ENCODE measurements at places on chromosomes 2 and 18.

DNA sequence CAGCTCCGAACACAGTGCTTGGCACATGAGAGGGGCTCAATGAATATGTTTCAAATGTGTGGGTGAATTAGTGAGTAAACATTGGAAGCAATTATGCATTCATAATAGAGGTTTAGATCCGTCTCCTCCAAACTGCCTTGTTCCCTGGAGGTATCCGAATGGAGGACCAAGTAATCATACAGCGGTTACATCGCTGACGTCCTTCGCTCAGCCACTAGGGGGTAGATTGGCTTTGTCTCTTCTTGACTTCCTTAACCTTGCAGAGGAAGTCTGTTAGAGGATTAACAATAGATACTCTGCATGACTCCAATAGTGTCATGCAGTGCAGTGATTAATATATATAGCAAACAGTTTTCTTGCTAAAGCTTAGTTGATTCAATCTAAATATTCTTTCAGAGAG, 517.0 kb downstream of the PTPRM start:
- no peak for DNase-seq

DNA sequence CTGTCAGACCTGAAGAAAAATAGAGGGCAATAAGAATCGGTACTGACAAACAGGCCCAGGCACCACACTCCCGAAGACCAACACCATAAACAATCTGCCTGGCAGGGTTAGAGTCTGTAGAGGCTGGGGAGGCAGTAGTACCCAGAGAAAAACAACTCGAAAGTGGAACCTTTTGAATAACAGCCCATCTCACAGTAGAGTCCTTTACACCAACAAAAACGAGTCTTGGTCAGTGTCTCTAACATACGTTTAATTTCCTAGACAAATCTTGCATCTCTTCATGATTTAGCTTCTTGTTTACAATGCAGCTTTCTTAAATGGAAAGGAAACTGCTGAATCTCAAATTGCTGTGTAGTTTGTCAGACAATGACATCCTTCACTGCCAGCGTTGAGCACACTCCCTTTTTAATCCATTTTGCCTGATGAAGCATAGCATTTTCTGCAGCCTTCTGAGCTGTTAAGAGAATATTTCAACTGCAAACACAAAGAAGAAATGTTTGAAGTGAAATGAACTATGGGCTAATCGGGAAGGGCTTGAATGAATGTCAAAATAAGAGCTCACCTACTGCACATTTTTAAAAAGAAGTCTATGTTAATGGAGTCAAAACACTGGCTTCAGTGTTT, 73.1 kb upstream of the DSG1 start:
- DNase-seq = no peak

DNA sequence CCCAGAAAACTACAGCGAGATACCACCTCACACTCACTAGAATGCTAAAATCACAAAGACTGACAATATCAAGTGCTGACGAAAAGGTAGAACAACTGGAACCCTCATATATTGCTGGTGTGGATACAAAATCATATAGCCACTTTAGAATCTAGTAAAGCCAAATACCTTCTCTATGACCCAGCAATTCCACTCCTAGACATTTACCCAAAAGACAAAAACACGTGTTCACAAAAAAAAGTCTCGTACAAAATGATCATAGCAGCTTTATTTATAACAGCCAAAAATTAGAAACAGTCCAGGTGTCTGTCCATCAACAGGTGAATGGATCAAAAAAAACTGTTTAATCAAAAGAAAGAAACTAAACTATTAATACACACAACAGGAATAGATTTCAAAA, 126.6 kb downstream of the ZFP36L2 start:
- no peak for DNase-seq

DNA sequence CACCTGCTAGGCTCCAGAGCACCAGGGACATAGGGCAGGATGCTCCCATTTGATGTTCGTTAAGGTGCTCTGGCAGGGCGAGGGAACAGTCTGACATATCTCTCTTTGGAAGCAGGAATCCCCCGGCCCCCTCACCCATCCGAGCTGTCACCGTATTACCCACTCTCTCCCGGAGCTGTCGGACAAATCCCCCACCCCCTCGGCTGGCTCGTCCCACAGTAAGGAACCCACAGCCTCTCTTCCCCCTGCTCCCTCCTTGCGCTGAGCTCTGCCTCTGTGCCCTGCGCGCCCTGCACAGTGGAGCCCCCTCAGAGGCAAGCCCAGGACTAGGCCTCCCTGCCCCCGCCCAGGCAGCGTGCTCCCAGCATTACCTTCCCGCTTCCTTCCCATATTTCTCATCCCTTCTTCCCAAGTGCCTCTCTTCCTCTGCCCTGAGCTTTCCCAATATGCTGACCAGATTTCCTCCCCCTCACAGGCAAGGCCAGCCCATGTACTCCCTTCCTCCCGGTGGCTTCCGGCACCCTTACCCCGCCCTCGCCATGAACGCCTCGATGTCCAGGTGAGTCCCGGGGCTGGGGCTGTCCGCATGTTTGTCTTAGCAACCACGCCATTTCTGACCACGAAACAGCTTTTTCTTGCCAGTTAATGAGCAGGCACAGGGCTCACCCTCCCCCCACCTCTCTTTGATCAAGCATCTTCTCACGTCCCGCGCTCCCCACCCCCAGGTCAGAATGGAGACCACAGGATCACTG, 23.8 kb downstream of the TGOLN2 start:
- DNase-seq = no peak

- DNase-seq = no peak
Measured at GRCh38 chr18:55543130-55543704, 44.8 kb downstream of the TCF4 start.

DNA sequence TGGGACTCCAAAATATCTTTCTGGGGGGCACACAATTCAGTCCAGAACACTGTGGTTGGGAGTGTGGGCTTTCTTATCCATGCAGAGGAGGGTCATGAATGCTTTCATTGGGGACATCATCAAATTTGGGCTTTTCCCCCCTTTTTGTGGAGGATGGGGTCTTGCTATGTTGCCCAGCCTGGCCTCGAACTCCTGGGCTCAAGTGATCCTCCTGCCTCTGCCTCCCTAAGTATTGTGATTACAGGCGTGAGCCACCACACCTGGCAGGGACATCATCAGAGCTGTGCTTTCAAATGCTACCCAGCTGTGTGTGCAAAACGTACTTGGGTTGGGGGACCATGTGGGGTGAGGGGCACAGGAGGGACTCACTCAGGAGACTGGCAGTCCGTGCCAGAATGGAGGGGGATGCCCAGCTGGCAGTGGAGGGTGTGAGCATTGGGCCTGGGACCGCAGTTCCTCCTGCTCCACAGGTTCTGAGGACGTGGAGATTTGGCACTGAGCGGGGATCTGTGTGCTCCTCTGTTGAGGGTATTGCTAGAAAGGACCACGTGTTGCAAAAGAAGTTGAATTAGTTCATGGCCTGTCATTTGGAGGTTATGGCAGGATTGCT, 24.4 kb downstream of the EMILIN2 start:
- DNase-seq = no peak

GRCh38 chr2:27377618-27378095, 2.9 kb downstream of the ZNF513 start:
- DNase-seq = no peak

DNA sequence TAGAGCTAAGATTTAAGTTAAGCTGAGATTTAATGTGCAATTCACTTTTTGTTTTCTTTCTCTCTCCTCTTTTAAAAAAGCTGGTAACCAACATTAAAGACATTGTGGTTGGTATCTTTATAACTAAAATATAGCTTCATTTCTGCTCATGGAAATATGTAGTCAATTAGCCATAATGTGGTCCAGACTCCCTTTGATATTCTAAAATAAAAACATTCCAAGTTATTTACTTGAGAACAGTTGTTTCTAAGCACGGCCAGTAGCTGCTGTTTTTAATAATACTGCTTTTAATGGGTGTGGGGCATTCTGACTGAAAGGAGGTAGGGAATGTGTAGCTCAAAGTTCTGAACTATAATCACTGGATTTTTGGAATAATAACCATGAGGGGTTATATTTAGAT, 183.3 kb upstream of the FBXO11 start:
- DNase-seq = no peak

DNA sequence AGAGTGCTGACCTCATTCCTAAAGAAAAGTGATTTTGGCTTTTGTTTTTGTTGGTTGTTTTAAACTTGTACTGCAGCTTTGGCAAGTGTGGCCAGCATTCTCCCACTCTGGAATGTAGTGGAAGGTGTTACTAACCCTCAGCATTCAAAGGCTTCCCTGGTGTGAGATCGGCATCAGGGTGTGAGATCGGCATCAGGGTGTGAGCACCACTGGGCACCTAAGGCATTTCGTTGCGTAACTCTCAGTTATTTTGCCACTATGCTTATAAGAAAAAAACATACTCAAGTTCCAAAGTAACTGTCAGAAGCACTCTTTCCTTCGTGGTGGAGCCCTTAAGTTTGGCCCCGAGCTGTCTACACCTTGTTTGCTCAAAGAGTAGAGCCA, 1.7 kb downstream of the CYBRD1 start:
- no peak for DNase-seq

DNA sequence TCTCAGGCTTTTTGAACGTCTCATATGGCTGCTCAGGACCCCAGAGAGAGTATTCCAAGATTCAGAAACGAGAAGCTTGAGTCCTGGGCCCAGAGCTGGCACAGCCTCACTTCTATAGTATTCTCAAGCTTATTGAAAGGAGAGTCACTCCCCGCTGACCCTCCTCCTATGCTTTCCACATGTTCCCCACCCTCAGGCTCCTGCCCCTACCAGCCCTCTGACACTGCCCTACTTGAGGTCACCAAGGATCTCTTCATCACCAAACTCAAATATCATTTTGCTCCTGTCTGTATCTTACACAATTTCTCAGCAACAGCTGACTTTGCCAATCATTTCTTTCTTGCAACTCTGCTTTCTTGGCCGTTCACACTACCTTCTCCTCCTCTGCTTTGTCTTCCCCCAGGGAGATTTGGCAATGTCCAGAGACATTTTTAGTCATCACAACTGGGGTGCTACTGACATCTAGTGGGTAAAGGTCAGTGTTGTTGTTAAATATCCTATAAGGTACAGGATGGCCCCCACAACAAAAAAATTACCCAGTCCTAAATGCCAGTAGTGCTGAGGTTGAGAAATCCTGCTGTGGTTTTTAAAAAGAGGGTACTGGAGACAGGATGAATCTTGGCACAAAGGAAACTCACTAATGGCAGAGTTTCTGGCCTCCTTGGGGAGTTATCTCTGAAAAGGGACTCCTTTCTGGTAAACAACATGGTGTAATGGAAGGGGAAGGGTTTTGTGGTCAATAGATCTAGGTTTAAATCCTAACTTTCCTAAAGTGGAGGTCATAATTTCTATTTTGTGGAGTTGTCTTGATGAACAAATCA, 26.9 kb upstream of the INSIG2 start:
- DNase-seq = no peak

DNA sequence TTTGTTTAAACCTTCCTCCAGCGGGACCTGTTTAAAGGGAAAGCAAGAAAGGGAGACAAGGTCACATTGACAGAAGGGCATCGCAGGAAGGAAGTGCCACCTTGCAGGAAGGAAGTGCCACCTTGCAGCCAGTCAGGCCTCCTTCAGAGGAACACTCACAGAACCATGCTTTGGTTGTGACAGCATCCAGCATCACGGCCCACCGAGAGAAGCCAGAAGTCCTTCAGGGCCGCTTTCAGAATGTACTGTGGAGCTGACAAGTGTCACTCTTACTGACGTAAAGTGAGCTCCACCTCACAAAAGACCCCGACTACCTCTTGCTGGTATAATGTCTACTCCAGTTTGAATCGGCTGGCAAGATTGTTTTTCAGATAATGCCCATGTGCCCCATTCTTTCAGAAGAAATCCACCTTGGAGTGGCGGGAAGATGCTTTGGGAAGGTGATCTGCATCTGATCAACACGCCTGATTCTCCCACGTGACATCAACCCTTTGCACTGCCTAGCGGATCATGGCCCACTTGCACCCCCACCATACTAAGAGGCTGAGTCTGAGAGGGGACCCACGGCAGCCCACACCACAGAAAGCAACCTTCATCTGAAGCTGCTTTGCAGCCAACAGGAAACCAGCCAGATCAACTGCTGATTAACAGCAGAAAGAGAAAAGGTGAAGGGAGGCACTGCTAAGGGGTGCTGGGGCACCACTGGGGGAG, 99.8 kb downstream of the UXS1 start:
- DNase-seq = no peak

- DNase-seq = no peak
Measured at GRCh38 chr18:5122272-5122671, 74.8 kb downstream of the AKAIN1 start.

DNA sequence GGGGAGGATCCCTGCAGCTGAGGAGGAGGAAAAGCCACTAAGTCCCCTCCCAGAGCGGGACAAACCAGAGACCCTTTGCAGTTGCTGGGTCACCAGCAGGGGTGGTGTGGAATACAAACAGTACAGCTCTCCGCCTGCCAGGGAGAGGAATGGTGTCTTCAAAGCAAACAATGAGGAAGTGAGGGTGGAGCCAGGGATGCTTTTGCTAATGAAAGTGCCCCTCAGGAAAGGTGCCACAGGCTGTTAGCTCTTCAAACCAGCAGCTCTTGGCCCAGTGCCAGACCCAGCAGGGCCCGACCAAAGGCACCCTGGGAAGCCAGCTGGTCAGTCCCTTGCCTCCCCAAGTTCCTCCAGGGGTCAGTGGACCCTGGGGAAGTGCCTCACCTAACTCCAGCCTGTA, 102.8 kb downstream of the HIBCH start:
- DNase-seq = no peak

DNA sequence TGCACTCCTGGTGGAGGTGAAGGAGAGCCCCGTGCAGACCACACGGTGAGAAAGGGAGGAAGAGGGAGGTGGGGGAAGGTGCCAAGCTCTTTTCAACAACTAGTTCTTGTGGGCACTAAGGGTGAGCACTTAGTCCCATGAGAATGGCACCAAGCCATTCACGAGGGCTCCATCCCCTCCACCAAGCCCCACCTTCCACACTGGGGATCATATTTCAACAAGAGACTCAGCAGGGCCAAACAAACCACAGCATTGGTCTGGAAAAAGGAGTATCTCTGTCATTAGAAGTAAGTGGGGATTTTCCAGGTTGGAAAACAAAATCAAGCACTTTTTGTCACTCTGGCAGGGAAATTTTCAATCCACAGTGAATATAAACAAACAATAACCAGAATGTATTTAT, 38.4 kb downstream of the ZAP70 start:
- DNase-seq = no peak

DNA sequence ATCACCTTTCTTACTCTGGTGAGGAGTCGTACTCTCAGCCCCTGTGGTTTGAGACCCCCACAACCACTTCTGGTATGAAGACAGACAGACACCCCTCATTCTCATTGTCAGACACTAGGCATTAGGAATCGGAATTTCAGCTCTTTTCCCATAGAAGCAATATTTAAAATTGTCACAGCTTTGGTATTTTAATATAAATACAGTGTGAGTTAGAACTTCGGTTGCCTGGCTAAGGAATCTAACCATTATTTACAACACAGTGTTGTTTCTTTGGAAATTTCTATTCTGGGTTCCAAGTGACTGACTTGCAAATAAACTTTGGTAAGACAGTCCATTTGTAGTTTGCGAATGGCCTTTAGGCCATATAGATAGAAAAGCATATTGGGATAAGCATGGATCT, 318.1 kb downstream of the PARD3B start:
- no peak for DNase-seq

GRCh38 chr2:26494891-26495290, 17.0 kb upstream of the OTOF start:
- no peak for DNase-seq

Measured in stimulated activated naive B cell treated with anti-CD40 and anti-IgM and Interleukin-4, amounts not matched to agents 10 μg/mL and 1 μg/mL and 100 μg/mL, for 72 hours (primary cell).